HT1080 (cell line): ENCODE measurements at places on chromosomes 3 and 15.

DNA sequence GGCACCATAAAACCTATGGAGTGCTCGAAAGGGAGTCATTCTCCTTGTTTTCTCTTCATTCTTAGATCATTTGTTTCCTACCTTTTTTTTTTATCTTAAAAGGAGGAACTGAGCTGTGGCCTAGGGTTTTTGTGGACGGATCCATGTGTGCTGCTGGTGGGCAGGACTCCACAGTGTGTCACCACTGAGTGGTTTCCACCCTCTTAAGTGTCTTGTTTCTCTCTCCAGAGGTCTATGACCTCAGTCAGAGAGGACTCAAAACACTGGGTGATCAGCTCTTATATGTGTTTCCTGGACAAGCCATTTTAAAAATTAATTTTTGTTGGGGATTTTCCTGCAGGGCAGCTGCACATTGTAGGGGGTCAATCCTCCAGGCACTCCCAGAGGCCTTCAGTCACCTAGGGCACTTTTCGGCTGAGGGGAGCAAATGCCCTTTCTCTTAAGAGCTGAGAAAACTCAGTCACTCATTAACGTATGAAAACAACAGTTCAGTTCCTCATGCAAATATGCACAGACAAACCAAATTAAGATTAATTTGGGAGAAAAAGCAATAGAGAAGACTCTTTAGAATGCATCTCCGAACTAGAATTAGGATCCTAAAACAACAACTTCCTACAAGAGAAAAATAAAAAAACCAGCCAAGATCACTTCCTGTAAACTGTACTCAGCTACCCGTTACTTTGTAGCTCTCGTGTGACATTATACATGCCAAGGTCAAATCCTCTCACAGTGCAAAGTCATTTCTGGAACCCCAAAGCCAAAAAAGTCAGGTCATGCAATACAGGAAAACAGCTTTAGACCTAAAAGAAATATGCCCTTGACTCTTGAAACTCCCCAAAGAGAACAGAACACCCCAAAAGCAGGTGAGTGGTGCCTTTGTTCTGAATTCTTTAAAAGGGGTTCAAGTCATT is 27.6 kb upstream of the FAM3D start:
- peak; percentile 25 for DNase-seq

DNA sequence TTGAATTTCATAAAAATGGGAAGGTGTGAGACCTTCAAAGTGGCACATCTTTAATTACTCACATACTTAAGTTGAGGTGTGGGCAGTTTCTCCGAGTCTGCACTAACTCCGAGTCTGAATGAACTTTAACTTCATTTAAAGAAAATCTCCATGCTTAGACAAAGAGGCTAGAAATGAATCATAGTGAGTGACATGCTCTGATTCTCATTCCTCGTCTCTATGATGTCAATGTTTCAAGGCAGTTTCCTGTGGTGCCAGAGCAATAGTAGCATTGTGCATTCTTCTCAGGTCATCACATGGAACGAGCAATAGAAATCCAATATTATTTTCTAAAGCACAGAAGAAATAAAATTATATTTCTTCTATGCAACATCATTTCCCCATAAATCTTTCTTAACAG is 224.8 kb downstream of the KCNMB2 start:
- peak; percentile 51 for DNase-seq

DNA sequence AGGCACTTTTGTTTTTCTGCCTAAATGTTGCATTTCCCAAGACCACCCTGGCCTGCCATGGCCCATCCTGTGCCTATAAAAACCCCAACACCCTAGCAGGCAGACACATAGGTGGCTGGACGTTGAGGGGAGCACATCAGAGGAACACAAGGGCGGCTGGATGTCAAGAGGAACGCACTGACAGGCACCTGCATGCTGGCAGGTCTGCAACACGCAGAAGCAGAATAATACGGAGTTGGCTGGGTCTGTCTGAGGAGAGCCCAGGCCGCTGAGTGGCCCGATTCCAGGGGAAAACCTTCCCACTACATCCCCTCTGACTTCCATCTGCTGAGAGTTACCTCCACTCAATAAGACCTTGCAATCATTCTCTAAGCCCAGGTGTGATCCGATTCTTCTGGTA is 765.6 kb downstream of the PLOD2 start:
- DNase-seq: no peak

GRCh38 chr15:56765251-56765650 is 31.9 kb upstream of the ZNF280D start:
- peak; percentile 74 for DNase-seq

DNA sequence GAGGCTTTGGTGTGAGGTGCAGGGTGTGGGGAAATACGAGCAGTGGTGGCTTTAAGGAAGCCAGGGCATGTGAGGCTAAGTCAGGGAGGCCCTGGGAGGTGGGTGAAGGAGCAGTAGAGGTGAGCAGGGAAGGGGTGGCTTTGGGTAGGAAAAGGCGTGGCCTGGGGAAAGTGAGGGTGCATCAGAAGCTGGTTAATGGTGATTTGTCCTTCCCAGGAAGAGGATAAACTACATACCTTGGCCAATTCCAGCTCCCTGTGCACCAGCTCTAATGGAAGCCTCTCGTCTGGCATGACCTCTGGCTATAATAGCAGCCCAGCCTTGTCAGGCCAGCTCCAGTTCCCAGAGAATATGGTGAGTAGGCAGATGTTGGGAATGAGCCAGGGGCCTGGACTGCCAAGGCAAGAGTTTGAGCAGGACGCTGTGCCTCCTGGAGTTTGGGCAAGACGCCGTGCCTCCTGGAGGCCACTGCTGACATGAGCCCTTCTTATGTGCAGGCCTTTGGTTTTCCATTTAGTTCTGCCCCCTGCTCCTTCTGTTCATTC is 41.3 kb downstream of the CDAN1 start:
- no peak for DNase-seq

GRCh38 chr15:73927476-73928240 is 1.4 kb downstream of the LOXL1 start:
- peak; percentile 73 for DNase-seq

GRCh38 chr15:100572362-100572983 is 29.5 kb downstream of the LINS1 start:
- no peak for DNase-seq

GRCh38 chr3:53809764-53810400 is 36.3 kb downstream of the CHDH start:
- no peak for DNase-seq

- peak; percentile 99 for DNase-seq
Observed at GRCh38 chr3:188950832-188951489, 220.8 kb upstream of the TPRG1 start.

- peak; percentile 29 for DNase-seq
Observed at GRCh38 chr3:14890476-14890875, 56.9 kb upstream of the NR2C2 start.

GRCh38 chr15:94723801-94724200 is 492.4 kb downstream of the MCTP2 start:
- DNase-seq: no peak

- no peak for DNase-seq
Observed at GRCh38 chr3:17207019-17207418, 322.3 kb downstream of the PLCL2 start.

DNA sequence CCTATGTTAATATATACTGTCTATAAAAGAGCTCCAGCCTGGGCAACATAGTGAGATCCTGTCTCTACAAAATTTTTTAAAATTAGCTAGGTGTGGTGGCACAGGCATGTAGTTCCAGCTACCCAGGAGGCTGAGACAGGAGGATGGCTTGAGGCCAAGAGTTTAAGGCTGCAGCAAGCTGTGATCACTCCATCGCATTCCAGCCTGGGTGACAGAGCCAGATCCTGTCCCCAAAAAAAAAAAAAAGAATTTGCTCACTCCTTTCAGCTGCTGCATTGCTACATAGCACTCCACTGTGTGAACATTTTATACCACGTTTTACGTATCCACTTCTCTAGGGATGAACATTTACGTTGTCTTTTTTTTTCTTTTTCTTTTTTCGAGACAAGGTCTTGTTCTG is 6.0 kb upstream of the TSEN2 start:
- DNase-seq: no peak

DNA sequence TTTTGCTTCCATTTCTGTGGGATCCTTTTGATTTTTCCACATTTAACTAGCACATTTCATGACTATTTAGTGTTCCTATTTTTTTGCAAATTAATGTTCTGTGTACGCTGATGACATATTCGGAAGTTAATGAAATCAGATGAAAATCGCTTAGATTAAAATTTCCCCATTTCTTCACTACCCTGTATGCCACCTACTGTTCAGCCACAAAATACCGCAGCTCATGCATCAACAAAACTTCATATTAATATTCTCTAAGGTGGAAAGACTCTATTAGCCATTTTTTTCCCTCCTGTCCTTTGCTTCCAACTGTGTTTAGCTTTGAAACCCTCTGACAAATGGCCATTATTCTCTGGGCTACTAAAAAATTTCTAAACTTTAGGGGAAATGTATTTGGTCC is 300.6 kb downstream of the MECOM start:
- DNase-seq: no peak

GRCh38 chr15:71607383-71607782 is 203.0 kb upstream of the NR2E3 start:
- no peak for DNase-seq

DNA sequence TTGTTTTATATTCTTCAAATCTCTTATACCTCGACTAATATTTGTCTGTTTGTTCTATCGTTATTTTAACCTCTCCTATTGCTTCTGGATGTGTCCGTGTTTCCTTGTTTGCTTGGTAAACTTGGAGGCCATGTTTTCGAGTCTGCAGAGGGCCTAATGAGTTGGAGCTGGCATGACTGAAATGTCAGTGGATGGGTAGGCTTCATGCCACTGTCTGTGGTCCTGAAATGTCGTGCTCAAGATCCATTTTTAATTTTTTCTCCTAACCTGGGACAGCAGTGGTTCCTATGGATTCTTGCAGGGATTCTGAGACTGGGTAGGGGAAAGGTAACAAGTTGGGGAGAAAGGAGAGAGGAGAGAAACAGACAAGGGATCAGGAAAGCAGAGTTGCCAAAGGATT is 18.8 kb upstream of the GASK1A start:
- no peak for DNase-seq

DNA sequence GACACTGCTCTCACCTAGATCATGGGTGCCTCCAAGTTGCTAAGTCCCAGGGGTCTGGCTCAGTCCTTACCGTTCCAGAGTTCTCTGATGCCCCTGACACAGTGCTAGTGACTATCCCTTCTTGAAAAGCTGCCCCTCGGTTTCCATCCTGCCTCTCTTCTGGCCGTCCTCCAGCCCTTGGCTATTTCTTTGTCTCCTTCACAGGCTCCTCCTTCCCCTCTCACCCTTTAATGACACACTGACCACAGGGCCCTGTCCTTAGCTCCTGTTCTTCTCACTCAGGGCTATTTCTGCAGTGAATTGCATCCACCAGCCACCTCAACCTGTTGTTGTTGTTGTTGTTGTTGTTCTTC is 31.1 kb downstream of the SLC28A1 start:
- peak; percentile 44 for DNase-seq

DNA sequence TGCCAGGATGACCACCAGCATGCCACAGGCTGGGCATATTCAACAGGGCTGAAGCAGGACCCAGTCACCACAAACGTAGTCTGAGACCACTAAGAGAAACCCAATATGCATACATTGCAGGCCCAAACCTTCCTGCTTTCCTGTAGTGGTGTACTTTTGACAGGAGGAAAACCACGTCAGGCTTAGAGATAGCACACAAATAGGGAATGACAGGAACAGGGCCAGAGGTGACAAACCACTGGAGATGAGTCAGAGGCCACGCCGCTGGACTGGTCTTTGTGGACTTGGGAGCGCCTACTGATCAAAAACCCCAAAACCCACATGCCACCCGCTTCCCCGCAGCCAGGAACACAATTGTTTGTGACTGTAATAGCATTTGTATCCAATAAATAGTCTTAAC is 3.6 kb upstream of the EFCAB12 start:
- peak; percentile 35 for DNase-seq

DNA sequence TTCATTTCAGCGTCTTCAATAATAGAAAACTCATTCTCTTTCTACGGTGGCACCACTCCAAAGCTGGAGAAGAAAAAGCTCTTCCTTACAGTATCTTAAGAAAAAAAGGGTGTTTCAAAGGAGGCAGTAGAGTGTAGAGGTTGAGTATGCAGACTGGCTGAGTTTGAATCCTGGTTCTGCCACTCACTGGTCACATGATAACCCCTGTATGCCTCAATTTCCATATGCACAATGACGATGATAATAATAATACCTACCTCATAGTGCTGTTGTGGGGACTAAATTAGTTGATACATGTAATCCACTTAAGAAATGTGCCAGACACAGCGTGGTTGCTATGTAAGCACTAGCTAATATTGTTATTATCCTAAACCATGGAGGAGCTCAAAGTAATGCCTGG is 4.5 kb downstream of the ANP32A start:
- no peak for DNase-seq

DNA sequence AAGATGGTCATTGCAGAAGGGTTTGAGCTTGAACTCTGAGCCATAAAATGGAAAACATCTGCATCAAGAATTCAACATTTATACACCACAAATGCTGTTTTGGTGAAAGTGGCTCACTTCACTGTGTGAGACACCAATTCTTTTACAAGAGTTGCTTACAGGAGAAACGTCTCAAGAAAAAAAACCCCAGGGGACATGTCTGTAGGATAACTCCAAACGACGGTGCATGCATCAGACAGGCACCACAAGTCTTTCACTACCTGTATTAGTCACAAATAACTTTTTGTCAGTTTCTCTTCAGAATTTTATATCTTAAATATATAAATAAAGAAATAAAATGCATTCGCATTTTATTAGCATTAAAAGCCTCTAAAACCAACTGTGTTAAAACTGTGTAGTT is 164.3 kb downstream of the EFHB start:
- no peak for DNase-seq

GRCh38 chr3:177426878-177427495 is 229.7 kb upstream of the TBL1XR1 start:
- DNase-seq: no peak

DNA sequence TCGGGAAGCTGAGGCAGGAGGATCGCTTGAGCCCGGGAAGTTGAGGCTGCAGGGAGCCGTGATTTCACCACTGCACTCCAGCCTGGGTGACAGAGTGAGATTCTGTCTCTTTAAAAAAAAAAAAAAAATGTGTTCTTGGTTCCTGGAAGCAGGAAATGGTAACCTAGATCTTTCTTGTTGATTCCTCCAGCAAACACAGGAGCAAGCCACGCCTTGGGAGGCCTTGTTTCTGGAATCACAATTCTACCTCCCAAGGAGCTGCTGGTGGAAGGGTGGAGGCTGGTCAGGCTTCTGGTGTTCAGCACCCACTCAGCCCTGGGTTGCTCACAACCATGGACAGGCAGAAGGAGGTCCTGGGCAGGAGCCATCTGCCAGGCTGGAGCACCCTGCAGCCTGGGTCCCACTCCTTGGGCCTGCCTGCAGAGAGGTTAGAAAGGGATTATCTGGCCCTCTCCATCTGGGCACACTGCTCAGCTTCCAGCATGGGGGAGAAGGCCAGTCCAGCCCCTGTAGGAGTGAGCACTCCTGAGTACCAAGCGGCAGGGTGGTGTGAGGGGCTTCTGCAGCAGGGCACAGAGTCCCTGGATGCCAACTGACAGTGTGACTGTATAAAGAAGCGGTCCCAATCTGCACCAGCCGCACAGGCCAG is 65.6 kb downstream of the ABTB1 start:
- peak; percentile 80 for DNase-seq

DNA sequence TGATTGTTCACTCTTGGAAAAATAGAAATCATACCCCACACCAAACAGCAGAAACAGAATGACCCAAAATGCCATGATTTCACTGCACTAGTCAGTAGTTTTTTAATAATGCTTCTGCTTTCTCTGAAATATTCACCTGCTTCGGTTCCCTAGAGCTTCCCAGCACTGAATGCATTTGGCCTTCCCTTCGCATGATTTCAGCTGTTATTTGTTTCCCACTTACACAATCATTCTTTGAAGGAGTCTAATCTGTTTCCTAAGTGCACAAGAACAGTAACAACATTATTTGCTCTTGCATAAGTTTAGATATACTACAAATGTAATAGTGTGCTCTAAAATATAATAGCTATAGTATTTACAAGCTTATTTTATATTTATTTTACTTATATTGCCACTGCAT is 178.7 kb downstream of the STAC start:
- DNase-seq: no peak
